Peyer's patch (tissue), 4 donors: ENCODE measurements at places on chromosomes 12 and 14. TPM values are rescaled to one million over a fixed set of nuclear protein-coding genes. Genes with fewer than 3 reads are reported as not detected.

The LIN7A gene
- total RNA-seq, result 5.0 TPM

The NPFF gene
- not detected for total RNA-seq

DNA sequence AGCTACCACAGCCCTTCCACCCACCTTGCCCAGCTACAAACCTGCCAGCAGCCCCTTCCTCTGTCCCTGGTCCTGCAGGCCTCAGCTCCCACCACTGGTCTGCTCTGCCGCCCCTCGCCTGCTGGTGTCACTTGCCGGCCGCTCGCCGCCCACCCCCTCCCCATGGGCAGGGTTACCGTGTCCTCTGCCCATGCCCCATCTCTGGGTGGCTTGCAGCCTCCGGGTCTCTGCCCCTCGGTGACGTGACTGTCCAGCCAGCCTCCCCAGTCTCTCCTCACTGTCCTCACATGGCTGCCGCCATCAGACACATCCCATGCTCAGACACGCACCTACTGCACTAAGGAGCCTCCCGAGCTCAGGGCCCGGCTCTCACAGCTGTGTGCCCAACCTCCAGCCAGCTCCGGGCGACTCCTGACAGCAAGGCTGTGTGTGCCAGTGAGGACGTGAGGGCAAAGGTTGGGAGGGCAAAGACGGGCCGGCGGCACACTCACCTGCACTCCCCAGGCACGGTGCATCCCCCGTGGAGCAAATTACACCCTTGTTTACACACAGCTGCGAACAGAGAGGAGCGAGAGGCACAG lies 13.4 kb downstream of the JAG2 start:
- peak; percentile 81 for DNase-seq
- H3K4me3 ChIP-seq, result no peak overlapping the region
- no peaks in the 10 kb centered on the region for H3K36me3 ChIP-seq

- H3K4me3 ChIP-seq, result no peak overlapping the region
- no peak for DNase-seq
- H3K27ac ChIP-seq, result no peak overlapping the region
These were observed 248.8 kb downstream of the SUDS3 start for GRCh38 chr12:118625050-118625675.

DNA sequence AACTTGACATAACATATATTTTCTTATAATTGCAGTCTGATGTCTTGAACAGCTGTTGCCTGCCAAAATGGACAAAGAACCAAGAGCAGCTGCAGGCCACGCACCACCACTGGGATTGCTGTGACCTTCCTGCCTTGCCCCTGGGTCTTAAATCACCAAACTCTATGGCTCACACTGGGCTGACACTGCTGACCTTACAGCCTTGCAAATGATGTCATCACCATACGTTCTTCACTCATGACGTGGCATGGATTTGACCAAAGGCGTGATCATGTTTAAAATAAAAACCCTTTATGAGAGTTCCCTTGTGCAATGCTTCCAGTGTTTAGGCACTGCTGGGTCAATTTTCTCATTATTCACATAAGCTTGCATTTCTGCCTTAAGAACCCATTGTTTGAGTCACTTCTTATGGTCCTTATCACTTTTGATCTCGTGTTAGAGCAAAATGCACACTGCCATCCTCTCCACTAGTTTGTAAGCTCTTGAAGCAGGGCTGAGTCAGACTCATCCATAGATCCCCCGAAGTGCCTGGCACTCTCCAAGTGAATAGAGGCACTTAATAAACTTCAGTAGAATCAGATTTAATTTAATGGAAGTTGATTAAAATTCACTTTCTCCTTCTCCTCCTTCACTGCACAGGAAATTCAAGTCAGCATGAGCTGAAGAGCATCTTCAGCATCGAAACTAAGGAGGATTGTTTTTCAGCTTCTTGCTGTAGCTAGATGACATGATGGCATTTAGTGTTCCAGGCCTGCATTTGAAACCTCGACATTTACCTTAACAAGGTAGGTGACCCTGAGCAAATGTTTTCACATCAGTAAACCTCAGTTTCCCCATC lies 132.4 kb upstream of the PZP start:
- no peaks in the 10 kb centered on the region for H3K4me1 ChIP-seq
- no peaks in the 10 kb centered on the region for H3K36me3 ChIP-seq
- H3K27me3 ChIP-seq, result no peaks in the 10 kb centered on the region
- DNase-seq, result no peak

GRCh38 chr12:107465625-107466024 lies 220.0 kb upstream of the PWP1 start:
- H3K27ac ChIP-seq, result no peak overlapping the region
- no peak overlapping the region for H3K4me3 ChIP-seq
- no peaks in the 10 kb centered on the region for H3K36me3 ChIP-seq
- DNase-seq, result no peak
- no peaks in the 10 kb centered on the region for H3K4me1 ChIP-seq

DNA sequence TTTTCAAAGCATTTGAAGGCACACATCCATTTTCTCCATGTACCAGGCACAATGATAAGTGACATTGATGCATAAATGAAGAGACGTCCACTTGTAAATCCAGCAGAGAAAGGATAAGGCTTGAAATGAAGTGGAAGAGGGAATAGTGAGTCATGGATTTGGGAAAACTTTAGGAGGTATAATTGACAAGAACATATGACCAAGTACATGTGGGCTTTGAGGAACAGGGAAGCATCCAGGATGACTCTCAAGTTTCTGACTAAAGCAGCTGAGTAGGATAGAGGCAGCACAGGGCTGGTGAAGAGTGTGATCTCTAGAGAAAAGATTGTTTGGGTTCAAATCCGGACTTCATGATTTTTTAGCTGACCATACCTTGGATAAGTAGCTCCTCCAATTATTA lies 43.6 kb upstream of the SYT1 start:
- no peak overlapping the region for H3K27ac ChIP-seq
- no peaks in the 10 kb centered on the region for H3K27me3 ChIP-seq
- no peaks in the 10 kb centered on the region for H3K4me1 ChIP-seq
- no peaks in the 10 kb centered on the region for H3K36me3 ChIP-seq
- H3K4me3 ChIP-seq, result no peak overlapping the region
